ENCODE measurements at places on chromosomes 16 and 17.

DNA sequence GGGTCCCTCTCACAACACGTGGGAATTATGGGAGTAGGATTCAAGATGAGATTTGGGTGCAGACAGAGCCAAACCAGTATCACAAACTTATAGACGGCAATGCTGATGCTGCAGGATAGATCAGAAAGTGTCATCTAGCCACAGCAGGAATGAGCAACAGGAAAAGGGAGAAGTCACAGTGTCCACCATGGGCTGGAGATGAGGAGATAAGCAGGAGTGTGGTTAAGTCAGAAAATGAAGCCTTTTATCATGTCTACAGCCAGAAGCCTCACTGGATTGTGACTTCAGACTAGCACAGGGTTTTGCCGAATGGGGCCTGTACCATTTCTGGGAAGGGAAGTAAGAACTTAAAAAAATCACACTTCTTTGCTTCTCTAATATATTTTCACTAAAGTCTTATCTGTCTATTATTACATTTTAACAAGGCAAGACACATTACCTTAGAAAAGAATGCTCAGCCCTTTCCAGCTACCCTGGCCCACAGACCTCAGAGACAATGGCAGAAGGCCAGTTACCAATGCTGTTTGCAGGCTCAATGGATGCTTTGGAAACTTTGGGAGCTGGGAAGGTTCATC, 490.2 kb upstream of the SALL1 start:
- no peak overlapping the region for H3K4me3 ChIP-seq
- DNase-seq, result no peak
- no peaks in the 10 kb centered on the region for H3K27me3 ChIP-seq
- no peak overlapping the region for H3K27ac ChIP-seq

- H3K4me3 ChIP-seq, result no peak overlapping the region
- no peak overlapping the region for H3K27ac ChIP-seq
- DNase-seq, result no peak
- no peaks in the 10 kb centered on the region for H3K4me1 ChIP-seq
- H3K36me3 ChIP-seq, result peaks cover 82% of the 10 kb centered on the region
- no peaks in the 10 kb centered on the region for H3K27me3 ChIP-seq
Observed at GRCh38 chr17:75652934-75653549, 13.9 kb downstream of the RECQL5 start.

DNA sequence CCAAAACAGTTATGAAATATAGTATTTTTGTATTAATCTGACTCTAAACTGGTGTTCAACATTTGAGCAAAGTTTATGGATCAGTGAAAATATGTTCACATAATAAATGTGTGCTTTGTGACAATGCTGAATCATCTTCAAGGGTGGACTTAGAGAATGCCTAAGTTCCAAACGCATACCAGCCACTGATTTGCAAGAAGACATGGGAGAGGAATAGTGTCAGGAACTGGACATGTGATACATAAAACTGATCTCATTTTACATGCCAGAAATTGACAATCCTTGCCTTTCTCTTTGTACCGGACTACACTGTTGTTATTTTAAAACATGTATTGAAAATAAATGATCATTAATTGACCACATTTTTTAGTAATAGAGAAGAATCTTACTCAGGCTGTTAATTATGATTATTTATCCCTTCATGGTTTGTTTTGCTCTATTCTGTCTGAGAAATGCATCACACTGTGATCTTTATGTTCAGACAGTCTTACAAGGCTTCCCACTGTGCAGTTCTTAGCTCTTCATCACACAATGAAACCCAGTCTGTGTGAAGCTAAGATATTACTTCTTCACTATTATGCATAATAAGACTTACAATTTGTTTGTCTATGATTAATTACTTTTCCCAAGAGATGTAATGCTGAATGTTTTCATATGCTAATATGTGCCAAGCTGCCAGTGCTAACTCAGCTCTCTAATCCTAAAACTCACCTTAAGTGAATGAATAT, 1180.6 kb upstream of the CDH8 start:
- H3K27ac ChIP-seq, result no peak overlapping the region
- H3K27me3 ChIP-seq, result no peaks in the 10 kb centered on the region
- no peak for DNase-seq
- no peak overlapping the region for H3K4me3 ChIP-seq

DNA sequence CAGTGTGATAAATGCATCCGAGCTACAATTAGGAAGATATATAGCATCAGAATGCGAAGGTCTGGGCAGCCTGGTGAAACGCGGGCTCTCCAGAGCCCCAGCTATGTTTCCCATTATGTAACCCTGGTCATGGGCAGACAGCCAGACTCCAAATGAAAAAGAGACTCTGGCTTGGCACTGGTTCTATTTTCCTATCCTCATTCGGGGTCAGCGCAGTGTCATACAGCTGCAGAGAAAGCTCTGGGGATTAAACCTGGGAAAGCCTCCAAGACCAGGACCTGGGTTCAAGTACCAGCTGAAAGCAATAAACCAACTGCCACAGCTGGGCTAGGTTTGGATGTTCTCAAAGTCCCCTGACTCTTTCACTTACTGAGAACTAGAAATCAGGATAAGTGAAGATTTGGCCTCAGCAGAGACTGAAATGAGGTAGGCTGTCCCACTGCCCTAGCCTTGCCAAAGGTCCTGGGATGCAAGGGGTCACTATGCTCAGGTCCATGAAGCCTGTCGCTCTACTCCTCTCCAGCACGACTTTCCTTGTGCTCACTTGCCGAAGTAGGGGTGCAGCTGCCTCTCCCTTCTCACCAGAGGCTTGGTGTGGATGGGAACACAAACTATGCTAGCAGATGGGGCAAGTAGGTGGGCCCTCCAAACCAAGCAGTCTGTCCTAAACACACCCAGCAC, 123.8 kb downstream of the SMG6 start:
- no peak overlapping the region for H3K4me3 ChIP-seq
- H3K27ac ChIP-seq, result no peak overlapping the region
- no peak for DNase-seq
- no peaks in the 10 kb centered on the region for H3K36me3 ChIP-seq
- H3K27me3 ChIP-seq, result no peaks in the 10 kb centered on the region
- H3K4me1 ChIP-seq, result peaks cover 48% of the 10 kb centered on the region

GRCh38 chr17:66841328-66841727, 6.4 kb downstream of the CACNG5 start:
- no peak overlapping the region for H3K4me3 ChIP-seq
- no peaks in the 10 kb centered on the region for H3K36me3 ChIP-seq
- no peaks in the 10 kb centered on the region for H3K4me1 ChIP-seq
- no peak overlapping the region for H3K27ac ChIP-seq
- no peak for DNase-seq

DNA sequence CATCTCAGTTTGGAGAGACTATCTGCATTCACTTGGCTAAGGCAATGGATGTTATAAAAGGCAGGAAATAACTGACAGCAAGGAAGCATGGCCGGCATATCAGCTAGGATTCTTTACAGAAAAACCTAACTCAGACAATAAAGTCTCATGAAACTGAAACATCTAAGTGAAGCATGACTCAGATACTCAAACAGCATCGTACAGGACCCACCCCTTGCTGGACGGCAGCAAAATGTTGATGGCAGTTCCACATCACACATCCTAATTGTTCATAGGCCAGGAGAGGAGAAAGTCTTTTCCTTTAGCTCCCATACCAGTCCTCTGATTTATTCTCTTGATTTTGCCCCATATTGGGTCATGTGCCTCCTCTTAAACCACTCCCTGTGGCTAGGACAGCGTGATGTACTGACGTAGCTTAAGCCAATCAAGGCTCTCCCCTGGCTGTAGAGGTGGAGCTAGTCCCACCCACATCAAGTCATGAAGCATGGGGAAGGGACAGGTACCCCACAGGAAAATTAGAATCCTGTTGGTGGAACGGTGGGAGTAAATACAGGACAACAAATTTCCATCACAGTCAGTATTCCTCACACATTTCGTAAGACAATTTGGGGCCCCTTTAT, 178.9 kb downstream of the IRX3 start:
- H3K27me3 ChIP-seq, result no peaks in the 10 kb centered on the region
- no peak for DNase-seq
- no peak overlapping the region for H3K4me3 ChIP-seq
- H3K27ac ChIP-seq, result no peak overlapping the region

All from RWPE2 (cell line).